Gastroesophageal sphincter (tissue), 4 donors: ENCODE measurements at places on chromosomes 7 and 10.

GRCh38 chr7:259751-260405 lies 30.1 kb upstream of the FOXL3 start:
- ATAC-seq: no peak

GRCh38 chr10:62813453-62813852 lies 2.7 kb downstream of the EGR2 start:
- no peak for ATAC-seq

DNA sequence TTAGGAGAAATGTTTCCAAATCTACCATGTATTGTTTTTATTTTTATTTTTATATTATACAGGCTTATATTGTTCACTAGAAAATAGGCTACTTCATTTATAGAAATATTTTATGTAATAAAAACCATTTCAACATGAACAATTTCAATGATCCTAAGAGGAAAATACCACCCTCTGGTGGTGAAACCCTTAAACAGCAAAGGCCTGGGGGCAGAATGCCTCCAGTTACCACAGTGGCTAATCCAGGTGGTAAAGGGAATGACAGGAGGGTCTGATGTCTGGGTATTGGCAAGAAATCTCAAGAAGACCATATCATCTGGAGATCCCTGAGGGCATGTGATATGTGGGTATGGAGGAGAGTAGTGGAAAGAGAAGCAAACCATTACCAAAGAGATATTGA lies 19.3 kb downstream of the MACC1 start:
- ATAC-seq: no peak

- no peak for ATAC-seq
These were observed 34.8 kb upstream of the CARD11 start for GRCh38 chr7:3078514-3078913.

- ATAC-seq: no peak
These were observed 342.5 kb downstream of the PTEN start for GRCh38 chr10:88205842-88206446.

DNA sequence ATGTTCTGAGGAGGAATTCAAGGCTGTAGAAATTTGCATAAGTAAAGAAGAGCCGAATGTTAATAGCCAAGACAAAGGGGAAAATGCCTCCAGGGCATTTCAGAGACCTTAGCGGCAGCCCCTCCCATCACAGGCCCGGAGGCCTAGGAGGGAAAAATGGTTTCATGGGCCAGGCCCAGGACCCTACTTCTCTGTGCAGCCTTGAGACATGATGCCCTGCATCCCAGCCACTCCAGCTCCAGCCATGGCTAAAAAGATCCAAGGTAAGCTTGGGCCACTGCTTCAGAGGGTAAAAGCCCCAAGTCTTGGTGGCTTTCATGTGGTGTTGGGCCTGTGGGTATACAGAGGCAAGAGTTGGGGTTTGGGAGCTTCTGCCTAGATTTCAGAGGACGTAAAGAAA lies 225.7 kb downstream of the ARHGAP12 start:
- no peak for ATAC-seq

- ATAC-seq: no peak
These were observed 1.9 kb downstream of the DNAH11 start for GRCh38 chr7:21544715-21545114.

- no peak for ATAC-seq
These were observed 360.9 kb downstream of the NEBL start for GRCh38 chr10:20535897-20536881.

- ATAC-seq: no peak
These were observed 4.3 kb downstream of the HNRNPF start for GRCh38 chr10:43404704-43405084.

- no peak for ATAC-seq
These were observed 10.3 kb downstream of the ITPRIP start for GRCh38 chr10:104327745-104328645.

DNA sequence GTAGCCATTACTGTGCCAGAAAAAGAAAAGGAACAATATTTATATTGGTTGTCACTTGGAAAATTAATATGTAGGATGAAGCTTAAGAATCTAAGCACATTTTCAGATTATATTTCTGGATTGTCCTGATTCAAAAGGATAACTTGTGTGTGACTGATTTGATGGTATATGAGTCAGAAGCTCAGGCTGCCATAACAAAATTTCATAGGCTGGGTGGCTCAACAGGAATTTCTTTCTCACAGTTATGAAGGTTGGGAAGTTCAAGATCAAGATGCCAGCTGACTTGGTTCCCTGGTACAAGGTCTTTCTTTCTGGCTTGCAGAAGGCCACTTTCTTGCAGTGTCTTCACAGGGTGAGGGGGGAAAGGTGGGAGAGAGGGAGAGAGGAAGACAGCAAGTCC lies 108.5 kb downstream of the ST7 start:
- no peak for ATAC-seq

DNA sequence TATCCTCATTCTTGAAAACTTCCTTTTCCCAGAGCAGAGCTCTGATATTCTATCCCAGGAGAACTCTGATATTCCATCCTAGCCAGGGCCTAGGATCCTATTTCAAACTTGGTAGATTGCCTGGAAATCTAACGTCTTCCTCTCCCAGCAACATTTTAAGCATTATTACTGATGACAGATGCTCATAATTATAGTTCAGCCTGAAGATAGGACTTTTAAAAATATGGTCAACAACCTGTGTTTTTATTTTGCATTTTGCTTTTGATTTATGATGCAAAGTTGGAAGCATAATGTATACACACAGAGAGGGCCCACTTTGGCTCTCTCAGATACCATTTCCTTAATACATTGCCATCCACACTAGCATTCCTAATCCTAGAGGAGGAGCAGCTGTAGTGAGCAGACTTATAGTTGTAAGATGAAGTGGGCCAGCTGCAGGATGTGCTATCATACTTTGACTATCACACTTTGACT lies 457.4 kb upstream of the TPK1 start:
- ATAC-seq: no peak

- no peak for ATAC-seq
These were observed 7.0 kb downstream of the UMAD1 start for GRCh38 chr7:7647495-7648036.

DNA sequence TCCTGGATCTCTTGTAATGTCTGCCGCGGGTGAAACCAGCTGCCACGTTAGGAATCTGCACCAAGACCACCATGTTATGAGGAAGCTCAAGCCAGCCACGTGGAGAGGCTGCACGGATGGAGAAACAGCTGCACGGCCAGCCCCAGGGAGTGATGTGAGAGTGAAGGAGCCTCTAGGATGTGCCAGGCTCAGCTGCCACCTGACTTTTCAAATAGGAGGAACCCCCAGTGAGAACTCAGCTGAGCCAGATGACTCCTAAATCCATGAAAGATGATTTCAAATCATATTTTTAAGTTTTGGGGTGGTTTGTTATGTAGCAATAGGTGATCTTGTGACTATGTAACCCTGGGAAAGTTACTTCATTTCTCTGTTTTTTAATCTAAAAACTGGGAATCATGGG lies 71.7 kb downstream of the PRKAG2 start:
- no peak for ATAC-seq

GRCh38 chr7:13067036-13067435 lies 379.6 kb downstream of the ARL4A start:
- no peak for ATAC-seq

- ATAC-seq: no peak
These were observed 79.8 kb upstream of the MGMT start for GRCh38 chr10:129387258-129387525.

DNA sequence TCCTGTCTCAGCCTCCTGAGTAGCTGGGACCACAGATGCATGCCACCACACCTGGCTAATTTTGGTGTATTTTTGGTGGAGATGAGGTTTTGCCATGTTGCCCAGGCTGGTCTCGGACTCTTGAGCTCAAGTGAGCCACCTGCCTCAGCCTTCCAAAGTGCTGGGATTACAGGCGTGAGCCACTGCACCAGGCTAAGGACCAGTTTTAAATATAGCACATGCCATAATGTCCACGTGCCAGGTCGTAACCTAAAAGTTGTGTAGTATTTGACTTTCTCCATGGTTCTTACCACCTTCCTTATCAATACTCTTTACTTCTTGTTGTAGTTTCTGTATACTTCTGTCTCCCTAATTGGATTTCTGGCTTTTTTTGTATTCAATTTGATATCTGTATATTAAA lies 13.3 kb downstream of the ANKIB1 start:
- ATAC-seq: no peak

DNA sequence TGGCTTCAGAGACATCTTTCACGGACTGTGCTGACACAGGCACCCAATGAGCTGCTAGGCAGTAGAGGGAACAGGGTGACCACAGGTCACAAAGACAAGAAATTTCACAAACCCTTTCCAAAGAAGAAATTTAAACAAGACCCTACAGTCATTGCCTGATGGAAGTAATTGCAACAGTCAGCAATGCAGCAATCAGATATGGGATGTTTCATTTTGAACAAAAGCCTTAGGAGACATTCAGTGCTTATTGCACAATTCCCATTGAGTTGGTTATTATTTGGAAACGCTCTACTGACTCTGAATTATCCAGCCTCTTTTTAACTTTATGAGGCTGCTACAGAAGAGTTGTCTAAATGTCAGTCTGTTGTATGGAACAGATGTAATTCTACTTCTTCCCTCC lies 85.5 kb downstream of the ETV1 start:
- no peak for ATAC-seq

DNA sequence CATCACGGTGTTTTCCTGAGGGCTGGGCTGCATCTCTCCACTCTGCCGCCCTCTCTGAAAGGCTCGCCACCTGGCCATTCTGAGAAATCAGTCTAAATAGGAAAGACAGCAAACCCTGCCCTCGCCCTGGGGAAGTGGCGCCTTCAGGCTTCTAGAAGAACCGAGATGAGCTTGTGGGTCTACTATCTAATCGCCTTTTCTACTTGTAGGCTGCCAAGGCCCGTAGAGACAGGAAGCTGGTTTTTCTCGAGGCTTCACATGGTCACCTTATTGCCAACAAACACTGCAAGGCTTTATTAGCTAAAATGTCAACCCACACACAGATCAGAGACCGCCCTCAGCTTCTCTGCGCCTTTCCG lies 21.4 kb downstream of the LAT2 start:
- ATAC-seq: no peak

DNA sequence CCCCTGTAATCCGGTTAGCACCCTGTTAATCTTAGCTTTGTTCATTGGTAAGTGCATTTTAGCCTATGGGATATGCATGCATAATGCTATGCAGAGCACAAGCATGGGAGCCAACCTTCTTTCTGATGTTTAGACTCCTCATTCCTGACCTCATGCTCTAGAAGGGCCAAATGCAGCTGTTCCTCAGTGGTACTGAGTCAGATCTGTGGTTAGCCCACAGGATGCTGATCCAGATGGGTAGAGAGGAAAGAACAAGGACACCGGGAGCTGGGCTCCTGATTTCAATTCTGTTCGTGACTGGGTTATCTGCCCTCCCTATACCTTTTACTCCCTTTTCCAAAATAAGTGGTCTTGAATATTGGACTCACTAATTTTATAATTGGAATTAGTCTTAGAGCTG lies 31.7 kb upstream of the C10orf90 start:
- no peak for ATAC-seq
